ENCODE measurements at places on chromosomes 1 and 21.

GRCh38 chr1:205354259-205355074, 2.3 kb downstream of the KLHDC8A start:
- DNase-seq: peak; percentile 32

- no peak for DNase-seq
These were observed 22.6 kb downstream of the EVI5 start for GRCh38 chr1:92762355-92762754.

DNA sequence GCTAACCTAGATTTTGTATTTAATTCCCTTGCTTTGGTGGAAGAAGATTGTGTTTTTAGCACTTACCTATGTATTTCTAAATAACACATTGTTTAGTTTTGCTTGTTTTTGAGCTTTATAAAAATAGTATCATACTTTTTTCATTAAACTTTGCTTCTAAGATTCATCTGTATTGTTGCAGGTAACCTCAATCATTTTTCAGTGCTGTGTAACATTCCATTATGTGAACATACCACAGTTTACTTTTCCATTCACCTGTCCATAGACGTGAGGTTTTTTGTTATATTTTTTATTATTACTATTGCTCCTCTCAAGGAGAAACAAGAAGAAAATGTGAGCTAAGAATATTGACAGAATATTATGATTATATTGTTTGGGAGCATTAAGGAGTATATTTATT, 15.2 kb upstream of the PLEKHO1 start:
- DNase-seq: no peak

- DNase-seq: no peak
These were observed 2.8 kb upstream of the PHLDA3 start for GRCh38 chr1:201471772-201472171.

- DNase-seq: no peak
These were observed 1757.9 kb downstream of the BRINP3 start for GRCh38 chr1:188719735-188720134.

DNA sequence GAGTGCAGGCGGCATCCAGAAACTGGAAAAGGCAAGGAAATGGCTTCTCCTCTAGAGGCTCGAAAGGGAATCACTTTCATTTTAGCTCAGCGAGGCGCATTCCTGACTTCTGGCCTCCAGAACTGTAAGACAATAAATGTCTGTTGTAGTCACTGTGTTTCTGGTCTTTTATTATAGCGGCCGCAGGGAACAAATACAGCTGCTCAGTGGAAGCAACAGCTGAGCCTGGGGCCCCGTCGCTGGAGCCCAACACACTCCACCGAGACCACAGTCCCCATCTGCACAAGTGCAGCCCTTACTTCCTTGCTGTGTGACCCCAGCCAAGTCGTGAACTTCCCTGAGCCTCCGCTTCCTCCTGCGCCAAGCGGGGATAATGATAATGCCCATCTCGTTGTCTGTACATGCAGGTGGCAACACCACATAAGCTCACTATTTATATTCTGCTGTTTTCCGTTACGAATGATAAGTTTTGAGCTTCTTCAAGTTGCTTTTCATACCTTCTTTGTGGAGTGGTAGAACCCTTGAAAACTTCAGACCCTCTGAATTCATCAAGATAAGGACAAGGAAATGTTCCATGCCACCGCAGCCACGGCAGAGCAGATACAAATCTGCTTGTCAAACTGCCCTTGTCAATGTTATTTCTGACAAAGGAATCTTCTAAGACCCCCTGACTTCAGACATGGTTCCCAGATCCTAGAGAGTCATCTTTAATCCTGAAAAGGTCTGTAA, 3.2 kb upstream of the LAPTM5 start:
- no peak for DNase-seq

- no peak for DNase-seq
These were observed 239.8 kb upstream of the RAB4A start for GRCh38 chr1:229031061-229031460.
